ENCODE measurements at places on chromosomes 13 and 19. TPM values are rescaled to one million over a fixed set of nuclear protein-coding genes. Genes with fewer than 3 reads are reported as not detected.

The CACNG6 gene
- 0.25 TPM for total RNA-seq

The LRRC4B gene
- total RNA-seq = not detected

The LHB gene
- not detected for total RNA-seq

The NEK5 gene
- total RNA-seq = 0.31 TPM
